Regular cardiac myocyte (primary cell): ENCODE measurements at places on chromosomes 12 and 14. TPM values are rescaled to one million over a fixed set of nuclear protein-coding genes. Genes with fewer than 3 reads are reported as not detected.

Gene EML1
- 27.2 and 27.9 TPM in 2 replicates for total RNA-seq

Gene HOXC9
- total RNA-seq = under 0.01 TPM in 1 of 2 replicates, not detected in the other

Gene TAS2R31
- 2.5 and 5.6 TPM in 2 replicates for total RNA-seq

Gene CLEC4D
- not detected in 2 replicates for total RNA-seq

Gene ART4
- 1.3 and 7.9 TPM in 2 replicates for total RNA-seq

Gene PLCZ1
- not detected in 2 replicates for total RNA-seq

Gene PMCH
- 0.19 TPM in 1 of 2 replicates, not detected in the other for total RNA-seq

Gene TPH2
- total RNA-seq = under 0.01 TPM in 1 of 2 replicates, not detected in the other

Gene HOXC10
- total RNA-seq = not detected in 2 replicates

Gene OAS3
- total RNA-seq = 3.4 and 9.2 TPM in 2 replicates

Gene C12orf60
- 0.28 and 1.5 TPM in 2 replicates for total RNA-seq

Gene CPNE6
- total RNA-seq = not detected in 2 replicates
